Mesendoderm (in vitro differentiated cells): ENCODE measurements at places on chromosomes 16 and 17.
A peak's percentile ranks its signal among the peaks of the same experiment; 100 is the strongest.

DNA sequence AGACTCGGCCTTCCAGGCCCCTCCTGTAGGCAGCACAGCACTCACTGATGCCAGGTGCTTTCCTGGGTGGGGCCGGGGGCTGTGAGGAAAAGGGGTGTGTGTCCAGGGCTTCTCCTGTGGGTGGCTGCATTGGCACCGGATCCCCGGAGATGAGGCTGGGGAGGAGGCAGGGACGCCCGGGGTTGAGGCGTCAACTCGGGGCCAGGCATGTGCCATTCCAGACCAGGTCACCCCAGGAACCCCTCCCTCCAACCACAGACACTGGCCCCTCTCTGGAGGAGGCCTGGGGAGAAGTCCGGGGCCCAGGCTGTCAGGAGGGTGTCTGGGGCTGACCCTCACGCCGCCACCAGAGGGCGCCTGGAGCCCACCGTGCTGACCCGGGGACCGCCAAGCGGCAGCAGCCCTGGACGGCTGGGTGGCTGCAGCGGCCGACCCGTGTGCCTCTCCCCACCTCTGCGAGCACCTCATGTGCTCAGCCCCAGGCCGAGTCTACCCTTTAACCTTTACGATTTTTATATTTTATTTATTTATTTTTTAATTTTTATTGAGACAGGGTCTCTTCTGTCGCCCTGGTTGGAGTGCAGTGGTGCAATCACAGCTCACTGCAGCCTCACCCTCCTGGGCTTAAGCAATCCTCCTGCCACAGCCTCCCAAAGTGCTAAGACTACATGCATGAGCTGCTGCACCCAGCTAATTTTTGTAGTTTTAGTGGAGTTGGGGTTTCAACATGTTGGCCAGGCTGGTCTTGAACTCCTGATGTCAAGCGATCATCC lies 3.2 kb upstream of the METRN start:
- no peaks in the 10 kb centered on the region for H3K36me3 ChIP-seq
- no peaks in the 10 kb centered on the region for H3K4me1 ChIP-seq
- H3K4me3 ChIP-seq: no peak overlapping the region
- H3K27ac ChIP-seq: no peak overlapping the region
- peak; percentile 75 for DNase-seq
- peaks cover 12% of the 10 kb centered on the region for H3K27me3 ChIP-seq

- DNase-seq: no peak
- no peak overlapping the region for H3K4me3 ChIP-seq
- no peak overlapping the region for H3K27ac ChIP-seq
- H3K27me3 ChIP-seq: no peaks in the 10 kb centered on the region
- peaks cover 2% of the 10 kb centered on the region for H3K4me1 ChIP-seq
These were observed 4.8 kb downstream of the EMP2 start for GRCh38 chr16:10575506-10576130.

DNA sequence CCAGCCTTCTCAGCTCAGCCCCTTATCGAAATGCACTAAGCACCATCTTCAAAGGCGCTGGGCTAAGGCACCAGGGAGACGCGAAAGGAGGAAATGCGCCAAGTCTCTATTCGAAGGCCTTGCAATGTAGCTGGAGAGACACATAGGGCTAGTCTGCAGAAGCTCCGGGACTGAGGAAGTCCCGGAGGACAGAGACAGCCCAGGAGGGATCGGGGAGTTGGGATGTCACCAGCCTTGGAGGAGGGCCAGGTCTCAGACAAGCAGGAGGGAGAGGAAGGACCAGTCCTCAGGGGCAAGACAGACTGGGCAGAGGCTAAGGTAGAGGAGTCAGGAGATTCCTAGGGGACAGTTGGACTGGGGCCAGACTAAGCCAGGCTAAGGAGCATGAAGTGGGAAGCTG lies 8.5 kb downstream of the C17orf100 start:
- H3K4me3 ChIP-seq: no peak overlapping the region
- H3K27ac ChIP-seq: no peak overlapping the region
- no peak for DNase-seq
- H3K36me3 ChIP-seq: no peaks in the 10 kb centered on the region
- no peaks in the 10 kb centered on the region for H3K4me1 ChIP-seq

- H3K36me3 ChIP-seq: peaks cover 4% of the 10 kb centered on the region
- peak; percentile 61 for DNase-seq
- H3K27me3 ChIP-seq: no peaks in the 10 kb centered on the region
- peak overlapping the region; percentile 16 for H3K27ac ChIP-seq
- peaks cover 3% of the 10 kb centered on the region for H3K4me1 ChIP-seq
These were observed 6.0 kb downstream of the MTSS2 start for GRCh38 chr16:70679671-70680494.
